Lung microvascular endothelial cell (primary cell): ENCODE measurements at places on chromosomes 1 and 21. TPM values are rescaled to one million over a fixed set of nuclear protein-coding genes. Genes with fewer than 3 reads are reported as not detected.
A peak's percentile ranks its signal among the peaks of the same experiment; 100 is the strongest.

DNA sequence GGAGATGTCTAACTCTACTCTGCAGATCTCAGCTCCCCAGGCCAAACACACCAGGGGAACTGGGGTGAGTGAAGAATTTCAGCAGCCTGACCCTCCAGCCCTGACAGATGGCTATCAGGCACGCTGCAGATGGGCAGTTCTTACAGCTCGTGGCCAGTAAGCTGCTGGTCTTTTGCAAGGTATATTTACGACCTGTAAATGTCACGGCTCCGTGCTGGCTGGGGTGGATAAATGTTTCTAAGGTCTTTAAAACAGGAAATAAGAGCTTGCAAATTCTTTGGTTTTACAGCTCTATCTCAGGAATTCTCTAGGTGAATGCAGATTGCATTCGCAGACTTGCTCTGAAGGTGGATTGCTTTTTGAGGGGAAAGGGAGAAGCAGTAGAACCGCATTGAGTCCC, 10.1 kb downstream of the DOP1B start:
- no peak for DNase-seq

DNA sequence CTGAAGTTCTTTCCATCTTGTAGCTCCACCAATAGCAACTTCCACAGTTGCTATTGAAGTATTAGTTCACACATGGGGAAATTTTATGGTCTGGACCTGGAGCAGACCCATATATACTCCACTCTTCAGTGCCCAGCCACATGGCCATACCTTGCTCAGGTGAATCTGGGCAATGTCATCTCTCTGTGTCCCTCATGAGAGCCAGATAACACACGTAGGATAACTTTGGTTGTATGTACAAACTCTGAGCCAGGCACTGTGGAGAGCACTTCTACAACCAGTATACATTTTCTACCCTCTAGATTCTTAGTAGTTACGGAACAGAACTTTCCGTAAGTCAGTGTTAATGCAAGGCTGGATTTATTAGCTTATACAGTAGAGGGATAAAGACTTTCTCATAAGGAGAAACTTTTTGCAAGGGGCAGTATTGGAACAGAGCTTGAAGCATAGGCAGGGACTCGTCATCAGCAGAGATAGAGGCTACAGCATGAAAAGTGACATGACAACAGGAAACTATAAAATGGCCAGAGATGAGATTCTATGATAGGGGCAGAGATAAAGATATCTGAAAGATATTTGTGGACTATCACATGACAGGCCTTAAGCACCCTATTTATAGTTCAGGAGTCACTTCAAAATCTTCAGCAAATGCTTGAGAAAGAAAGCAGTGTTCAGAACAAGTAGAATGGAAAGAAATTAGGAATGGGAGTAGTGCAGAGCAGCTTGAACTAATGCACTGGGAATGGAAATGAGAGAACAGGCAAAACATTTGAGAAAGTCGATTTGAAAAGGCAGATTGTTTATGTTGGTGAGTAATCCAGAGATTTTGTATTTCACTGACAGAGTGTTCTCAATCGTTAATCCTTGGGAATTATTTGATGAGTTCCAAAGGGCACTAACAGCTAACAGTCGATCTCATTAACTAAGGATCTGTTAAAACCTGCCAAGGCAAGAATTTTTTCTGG, 481.8 kb downstream of the USP25 start:
- DNase-seq: no peak

Gene KCNJ10
- total RNA-seq: not detected in 2 replicates

DNA sequence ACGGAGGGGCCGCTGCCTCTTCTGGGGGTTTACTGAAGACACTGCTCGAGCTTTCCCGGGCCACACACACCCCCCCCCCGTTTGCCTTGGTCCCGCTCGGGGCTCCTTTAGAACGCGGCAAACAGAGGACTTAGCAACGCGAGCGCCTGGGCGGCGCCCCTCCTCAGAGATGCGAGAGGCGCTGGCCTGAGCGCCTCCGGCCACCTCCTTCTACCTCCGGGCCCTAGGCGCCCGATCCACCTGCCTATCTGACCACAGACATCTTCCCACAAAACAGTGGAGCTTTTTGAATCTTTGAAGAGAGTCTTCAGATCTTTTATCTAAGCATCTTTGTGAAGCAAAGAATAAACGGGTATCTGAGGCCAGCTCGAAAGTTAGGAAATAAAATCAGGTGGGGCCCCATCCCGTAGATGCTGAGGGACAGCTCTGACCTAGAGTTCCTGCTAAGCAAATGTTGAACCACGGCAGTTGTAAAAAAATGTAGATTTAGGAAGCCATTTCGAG, 436 bp upstream of the TTLL7 start:
- no peak for DNase-seq

GRCh38 chr21:19700476-19700875, 1296.9 kb upstream of the TMPRSS15 start:
- DNase-seq: no peak

- no peak for DNase-seq
Observed at GRCh38 chr1:38092256-38092655, 45.7 kb upstream of the POU3F1 start.

DNA sequence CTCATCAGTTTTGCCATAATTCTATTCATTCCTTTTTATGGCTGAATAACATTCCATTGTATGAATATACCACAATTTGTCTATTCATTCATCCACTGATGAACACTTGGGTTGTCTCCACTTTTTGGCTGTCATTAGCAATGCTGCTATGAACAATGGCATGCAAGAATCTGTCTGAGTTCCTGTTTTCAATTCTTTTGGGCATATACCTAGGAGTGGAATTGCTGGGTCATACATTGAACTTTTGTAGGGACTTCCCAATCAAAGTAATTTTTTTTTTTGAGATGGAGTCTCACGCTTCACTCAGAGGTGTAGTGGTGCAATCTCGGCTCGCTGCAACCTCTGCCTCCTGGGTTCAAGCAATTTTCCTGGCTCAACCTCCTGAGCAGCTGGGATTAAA, 34.9 kb downstream of the AADACL4 start:
- DNase-seq: no peak

Gene UBE2U
- 0.20 TPM in 1 of 2 replicates, not detected in the other for total RNA-seq

DNA sequence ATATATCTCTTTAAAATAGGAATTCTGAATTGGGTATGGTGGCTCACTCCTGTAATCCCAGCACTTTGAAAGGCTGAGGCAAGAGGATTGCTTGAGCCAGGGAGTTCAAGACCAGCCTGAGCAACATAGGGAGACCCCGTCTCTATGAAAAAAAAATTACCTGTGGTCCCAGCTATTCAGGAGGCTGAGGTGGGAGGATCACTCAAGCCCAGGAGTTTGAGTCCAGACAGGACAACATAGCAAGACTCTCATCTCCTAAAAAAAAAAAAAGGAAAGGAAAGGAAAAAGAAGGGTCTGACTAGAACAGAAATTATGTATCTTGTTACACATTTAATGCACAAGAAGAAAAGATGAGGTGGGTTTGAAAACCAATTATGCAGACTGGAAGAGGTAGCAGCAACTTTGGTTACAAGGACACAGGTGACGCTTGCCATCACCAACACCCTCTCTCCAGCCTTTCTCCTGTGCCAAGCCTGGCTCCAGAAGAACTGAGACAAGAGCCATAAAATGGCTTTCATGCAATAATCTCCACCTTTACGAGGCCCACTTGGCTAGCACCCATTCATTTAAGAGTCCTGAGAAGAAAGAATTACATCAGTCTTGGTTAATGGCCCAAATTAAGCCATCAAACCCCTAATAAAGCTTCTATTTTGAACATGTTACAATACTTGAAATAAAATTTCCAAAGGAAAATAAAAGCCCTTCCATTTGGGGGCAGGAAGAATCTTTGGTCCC, 4.8 kb upstream of the SELENBP1 start:
- no peak for DNase-seq

- peak; percentile 69 for DNase-seq
Observed at GRCh38 chr1:53470155-53470554, 11.0 kb downstream of the DMRTB1 start.

DNA sequence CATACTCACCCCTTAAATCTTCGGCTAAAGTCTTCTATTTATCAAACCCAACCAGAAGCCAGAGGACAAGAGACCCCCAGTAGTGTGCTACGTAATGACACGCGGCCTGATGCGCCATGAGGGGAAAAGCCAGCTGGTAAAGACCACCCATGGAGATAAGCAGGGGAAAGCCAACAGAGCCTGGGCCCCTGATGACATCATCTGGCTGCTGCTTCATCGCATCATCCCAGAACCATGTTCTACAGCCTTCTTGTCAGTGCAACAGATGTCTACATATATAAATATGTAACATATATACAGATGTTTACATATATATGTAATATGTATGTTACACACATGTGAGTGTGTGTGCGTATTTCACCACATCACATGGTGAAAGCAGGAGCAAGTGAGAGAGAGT, 81.7 kb upstream of the VANGL1 start:
- no peak for DNase-seq

GRCh38 chr1:223225481-223225880, 82.4 kb upstream of the TLR5 start:
- DNase-seq: no peak

DNA sequence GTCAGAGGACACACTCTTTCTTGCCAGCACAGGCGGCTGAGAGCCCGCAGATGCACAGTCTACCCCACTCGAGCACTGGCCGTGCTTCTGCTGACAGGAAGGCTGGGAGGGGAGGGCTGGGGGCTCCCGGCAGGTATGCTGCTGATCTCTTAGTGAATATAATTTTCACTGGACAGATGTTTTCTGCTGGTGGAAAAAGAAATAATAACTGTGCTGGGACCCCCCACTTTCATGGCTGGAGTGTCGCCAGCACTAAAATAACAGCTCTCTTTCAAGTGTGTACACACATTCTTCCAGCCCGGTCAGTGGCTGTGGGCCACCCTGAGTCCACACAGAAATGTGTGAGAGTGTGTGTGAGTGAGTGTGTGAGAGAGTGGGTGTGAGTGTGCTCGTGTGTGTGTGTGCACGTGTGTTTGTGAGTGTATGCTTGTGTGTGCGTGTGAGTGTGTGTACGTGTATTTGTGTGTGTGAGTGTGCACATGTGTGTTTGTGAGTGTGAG, 167.7 kb upstream of the USP24 start:
- DNase-seq: no peak

- no peak for DNase-seq
Observed at GRCh38 chr1:30409476-30410152, 313.8 kb downstream of the MATN1 start.

DNA sequence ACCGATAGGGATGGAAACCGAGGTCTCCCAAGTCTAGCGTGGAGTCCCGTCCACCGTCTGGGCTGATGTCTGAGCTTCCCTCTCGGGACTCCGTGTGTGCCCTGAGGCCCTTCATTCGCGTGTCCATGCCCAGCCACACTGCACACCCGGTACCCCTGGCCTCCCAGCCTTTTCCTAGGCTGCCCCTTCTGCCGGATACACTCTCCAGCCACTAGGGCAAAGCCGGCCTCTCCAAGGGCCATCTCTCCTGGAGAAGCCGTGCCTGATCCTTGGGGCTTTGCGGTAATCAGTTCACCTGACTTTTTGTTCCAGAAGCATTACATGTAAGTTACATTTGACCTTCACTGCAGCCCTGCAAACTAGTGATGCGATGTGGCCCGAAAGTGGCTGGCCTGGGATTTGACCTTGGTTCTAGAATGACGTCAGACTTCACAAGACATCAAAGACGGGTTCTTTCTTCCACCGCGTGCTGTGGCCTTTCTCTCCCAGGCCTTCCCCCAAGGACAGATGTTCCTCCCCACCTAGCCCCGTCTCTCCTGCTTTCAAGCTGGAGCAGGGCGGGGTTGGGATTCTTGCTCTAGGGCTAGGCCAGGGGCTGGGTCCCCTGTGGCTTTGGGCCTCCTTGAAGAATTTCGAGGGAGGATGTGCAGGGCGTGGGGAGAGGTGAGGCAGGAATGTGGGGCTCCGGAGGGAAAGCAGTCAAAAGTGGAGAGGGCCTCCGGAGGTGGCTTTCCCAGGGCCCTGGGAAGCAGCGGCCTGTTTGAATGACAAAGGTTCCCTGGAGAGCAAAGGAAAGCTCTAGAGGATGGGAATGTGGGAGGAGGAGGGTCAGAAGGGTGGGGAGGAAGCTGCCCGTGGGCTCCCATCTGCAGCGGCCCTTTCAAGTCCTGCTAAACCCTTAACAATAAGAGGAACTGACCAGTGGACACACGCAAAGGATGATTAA, 49.7 kb upstream of the SLC2A1 start:
- peak; percentile 56 for DNase-seq

Gene KRTAP19-3
- not detected in 2 replicates for total RNA-seq

Gene GPR3
- under 0.01 and 0.22 TPM in 2 replicates for total RNA-seq

DNA sequence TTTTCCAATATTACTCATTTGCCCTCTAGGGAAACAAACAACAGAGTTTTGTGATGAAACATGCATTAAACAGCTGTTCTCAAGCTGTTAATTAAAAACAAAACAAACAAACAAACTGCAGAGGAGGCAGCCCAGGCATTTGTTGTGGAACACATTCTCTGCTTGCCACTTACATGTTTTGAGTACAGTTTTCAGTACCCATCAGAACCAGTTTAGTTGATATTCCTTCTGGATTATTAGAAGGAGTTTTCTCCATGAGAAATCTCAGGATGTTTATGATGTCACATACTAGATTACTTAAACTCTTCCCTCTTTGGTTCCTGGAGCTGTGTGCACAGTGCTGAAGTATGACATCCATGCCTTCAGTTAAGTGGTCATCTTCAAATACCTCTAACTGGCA, at the start of gene OR2T6:
OR2T6 (plus strand) TSS at position 301 of the 400 bp plus-strand sequence. CDS start 11,863 bp downstream, outside the sequence.
- no peak for DNase-seq

- peak; percentile 96 for DNase-seq
Observed at GRCh38 chr1:1000357-1001056, 610 bp upstream of the HES4 start.

- no peak for DNase-seq
Observed at GRCh38 chr1:32525053-32525452, 14.2 kb upstream of the ZBTB8A start.

DNA sequence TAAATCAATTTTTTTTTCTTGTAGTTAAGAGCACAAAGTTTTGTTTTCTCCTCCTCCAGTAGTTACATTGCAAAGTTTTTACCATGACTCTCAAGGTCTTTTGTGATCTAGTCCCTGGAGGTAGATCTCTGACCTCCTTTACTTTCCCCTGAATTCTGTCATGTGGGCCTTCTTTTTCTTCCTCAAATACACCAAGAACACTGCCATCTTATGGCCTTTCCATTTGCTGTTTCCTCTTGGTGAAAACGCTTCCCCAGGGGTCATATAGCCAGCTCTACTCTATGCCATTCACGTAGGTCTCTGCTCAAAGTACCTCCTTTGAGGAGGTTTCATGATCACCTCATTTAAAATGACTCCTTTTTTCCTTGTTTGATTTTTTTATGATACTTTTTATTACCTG, 2.7 kb downstream of the DDX20 start:
- DNase-seq: no peak

- peak; percentile 61 for DNase-seq
Observed at GRCh38 chr1:12166834-12167492, at the start of gene TNFRSF1B. Gene TNFRSF1B, plus strand, starts transcription at chr1:12166991. Its CDS starts 101 bp downstream, at chr1:12167092.

Gene NUDT4B
- total RNA-seq: 7.3 and 8.7 TPM in 2 replicates
